Sigmoid colon (tissue), 7 donors: ENCODE measurements at places on chromosomes 12 and 14. TPM values are rescaled to one million over a fixed set of nuclear protein-coding genes. Genes with fewer than 3 reads are reported as not detected.

DNA sequence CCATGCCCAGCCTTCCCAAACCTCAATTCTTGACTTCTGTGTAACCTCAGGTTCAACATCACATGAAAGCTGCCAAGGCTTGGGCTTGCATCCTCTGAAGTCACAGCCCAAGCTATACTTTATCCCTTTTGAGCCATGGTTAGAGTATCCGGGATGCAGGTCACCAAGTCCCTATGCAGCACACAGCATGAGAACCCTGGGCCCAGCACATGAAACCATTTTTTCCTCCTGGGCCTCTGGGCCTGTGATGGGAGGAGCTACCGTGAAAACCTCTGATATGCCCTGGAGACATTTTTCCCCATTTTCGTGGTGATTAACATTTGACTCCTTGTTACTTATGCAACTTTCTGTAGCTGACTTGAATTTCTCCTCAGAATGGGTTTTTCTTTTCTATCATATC lies 25.8 kb upstream of the DIO2 start:
- no peaks in the 10 kb centered on the region for H3K27me3 ChIP-seq
- no peaks in the 10 kb centered on the region for H3K36me3 ChIP-seq
- H3K4me1 ChIP-seq, result no peaks in the 10 kb centered on the region
- no peak overlapping the region for H3K4me3 ChIP-seq

DNA sequence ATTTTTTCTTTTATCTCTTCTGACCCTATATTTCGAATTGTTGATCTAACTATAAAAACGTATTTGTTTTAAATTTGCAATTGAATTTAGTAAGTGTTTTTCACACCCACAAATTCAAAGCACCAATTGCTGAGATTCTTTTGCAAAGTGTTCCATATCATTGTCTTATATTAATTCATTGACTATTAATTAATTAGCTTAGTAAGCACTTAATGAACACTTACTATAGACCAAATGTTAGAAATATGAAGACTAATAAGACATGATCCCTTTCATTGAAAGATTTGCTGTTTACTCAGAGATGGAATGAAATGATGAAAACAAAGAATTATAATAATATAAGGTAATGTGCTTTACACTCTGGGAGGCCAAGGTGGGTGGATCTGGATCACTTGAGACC lies 14.2 kb downstream of the ANO4 start:
- DNase-seq, result no peak
- no peaks in the 10 kb centered on the region for H3K27me3 ChIP-seq
- H3K4me3 ChIP-seq, result no peak overlapping the region
- no peaks in the 10 kb centered on the region for H3K36me3 ChIP-seq
- no peaks in the 10 kb centered on the region for H3K4me1 ChIP-seq

The MBIP gene
- 22.4 TPM for total RNA-seq

The CAPZA3 gene
- not detected for total RNA-seq

The ZBTB25 gene
- 10.5 TPM for total RNA-seq

DNA sequence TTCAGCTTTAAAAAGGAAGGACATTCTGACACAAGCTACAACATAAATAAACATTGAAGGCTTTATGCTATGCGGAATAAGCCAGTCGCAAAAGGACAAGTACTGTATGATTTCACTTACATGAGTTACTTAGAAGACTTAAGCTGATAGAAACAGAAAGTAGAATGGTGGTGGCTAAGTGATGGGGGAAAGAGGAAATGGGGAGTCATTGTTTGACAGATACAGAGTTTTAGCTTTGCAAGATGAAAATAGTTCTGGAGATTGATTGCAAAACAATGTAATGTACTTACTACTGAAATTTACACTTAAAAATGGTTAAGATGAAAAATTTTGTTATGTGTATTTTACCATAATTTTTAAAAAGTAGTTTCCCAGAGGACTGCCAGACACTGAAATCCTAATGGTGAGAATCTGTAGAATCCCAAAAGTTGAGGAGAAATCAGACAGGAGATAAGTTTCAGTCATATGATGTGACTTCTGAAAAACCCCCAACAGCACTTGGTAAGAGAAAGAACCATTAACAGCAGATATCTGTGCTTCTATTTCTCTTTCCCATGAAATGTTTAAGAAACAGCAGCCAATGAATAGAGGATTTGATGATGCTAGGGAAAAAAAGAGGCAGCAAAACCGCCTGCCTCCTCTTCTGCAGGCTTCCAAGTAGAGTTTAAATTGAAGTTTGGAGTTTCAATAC lies 16.6 kb upstream of the CLEC2A start:
- peaks cover 2% of the 10 kb centered on the region for H3K27me3 ChIP-seq
- DNase-seq, result no peak
- H3K27ac ChIP-seq, result no peak overlapping the region
- no peaks in the 10 kb centered on the region for H3K36me3 ChIP-seq
- no peaks in the 10 kb centered on the region for H3K4me1 ChIP-seq
